NCI-H2029 (cell line): ENCODE measurements at places on chromosomes 5 and 9.

GRCh38 chr9:14273696-14274121 is 40.2 kb downstream of the NFIB start:
- no peak for DNase-seq

DNA sequence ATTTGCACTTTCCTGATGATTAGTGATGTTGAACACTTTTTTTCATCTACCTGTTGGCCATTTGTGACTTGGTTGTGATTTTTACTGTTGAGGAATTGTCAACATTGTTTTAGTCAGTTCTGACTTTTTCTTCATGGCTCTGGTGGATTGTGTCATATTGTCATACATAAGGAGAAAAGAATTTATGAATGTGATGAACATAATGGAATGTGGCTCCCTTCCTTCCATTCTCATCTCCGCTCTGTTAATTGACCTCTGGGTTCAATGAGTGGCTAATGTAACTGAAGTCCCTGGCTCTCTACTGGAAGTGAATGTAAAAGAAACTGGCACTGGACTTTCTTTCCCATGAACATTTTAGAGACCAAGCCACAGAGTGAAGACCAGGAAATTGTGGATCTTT is 49.2 kb downstream of the KIAA1958 start:
- DNase-seq: no peak

GRCh38 chr5:159548517-159548916 is 218.2 kb upstream of the IL12B start:
- DNase-seq: no peak

GRCh38 chr9:134841180-134841904 is 39.3 kb upstream of the FCN2 start:
- DNase-seq: no peak

- no peak for DNase-seq
Measured at GRCh38 chr5:124161266-124161665, 585.2 kb downstream of the ZNF608 start.

- no peak for DNase-seq
Measured at GRCh38 chr9:107953556-107954125, 464.1 kb upstream of the KLF4 start.

DNA sequence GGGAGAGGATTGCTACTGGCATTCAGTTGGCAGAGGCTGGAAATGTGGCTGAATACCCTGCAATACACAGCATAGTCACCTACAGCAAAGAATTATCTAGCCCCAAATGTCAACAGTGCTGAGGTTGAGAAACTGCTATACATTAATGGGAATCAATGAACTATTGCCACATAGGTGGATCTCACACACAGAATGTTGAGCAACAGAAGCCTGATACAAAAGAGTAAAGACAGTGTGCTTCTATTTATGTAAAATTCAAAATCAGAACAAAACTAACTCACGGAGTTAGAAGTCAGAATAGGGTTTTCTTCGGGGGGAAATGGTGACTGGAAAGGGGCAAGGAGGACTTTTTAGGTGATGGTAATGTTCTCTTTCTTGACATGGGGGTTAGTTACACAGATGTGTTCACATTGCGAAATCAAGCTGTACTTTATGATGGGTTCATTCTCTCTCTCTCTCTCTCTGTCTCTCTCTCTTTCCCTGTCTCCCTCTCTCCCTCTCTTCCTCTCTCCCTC is 45.7 kb upstream of the PANK3 start:
- no peak for DNase-seq

GRCh38 chr5:96483878-96484277 is 50.8 kb upstream of the PCSK1 start:
- DNase-seq: no peak

- DNase-seq: no peak
Measured at GRCh38 chr5:644509-644908, 32.4 kb downstream of the CEP72 start.

DNA sequence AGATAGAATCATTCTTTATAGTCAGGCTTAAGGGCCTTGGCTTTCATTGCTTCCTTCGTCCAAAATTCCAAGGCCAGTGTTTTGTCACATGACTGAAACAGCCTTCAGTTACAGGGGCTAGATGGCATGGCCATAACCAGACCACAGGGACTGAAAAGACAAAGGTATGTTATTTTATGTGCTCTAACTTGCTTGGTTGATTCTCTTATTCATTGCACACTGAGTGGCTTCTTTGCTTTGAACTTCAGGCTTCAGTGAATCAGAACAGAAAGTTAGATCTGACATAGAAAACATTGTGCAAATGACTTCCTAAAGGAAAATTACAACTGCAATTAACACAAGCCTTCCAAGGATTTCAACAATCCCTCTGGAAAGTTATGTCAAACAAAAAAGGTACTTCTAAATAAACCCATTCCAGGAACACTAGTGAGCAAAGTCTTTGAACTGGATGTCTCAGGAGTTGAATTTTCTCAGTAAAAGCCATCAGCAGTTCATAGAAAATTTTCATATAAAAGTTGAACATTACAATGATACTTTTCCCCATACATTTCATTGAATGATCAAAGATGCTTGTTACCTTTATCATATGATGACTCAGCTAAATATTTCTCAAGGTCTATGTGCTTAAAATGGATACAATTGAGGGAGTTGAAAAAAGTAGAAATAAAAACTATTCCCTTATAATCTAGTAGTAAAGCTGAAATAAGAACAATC is 355.3 kb downstream of the TMEM232 start:
- DNase-seq: no peak

DNA sequence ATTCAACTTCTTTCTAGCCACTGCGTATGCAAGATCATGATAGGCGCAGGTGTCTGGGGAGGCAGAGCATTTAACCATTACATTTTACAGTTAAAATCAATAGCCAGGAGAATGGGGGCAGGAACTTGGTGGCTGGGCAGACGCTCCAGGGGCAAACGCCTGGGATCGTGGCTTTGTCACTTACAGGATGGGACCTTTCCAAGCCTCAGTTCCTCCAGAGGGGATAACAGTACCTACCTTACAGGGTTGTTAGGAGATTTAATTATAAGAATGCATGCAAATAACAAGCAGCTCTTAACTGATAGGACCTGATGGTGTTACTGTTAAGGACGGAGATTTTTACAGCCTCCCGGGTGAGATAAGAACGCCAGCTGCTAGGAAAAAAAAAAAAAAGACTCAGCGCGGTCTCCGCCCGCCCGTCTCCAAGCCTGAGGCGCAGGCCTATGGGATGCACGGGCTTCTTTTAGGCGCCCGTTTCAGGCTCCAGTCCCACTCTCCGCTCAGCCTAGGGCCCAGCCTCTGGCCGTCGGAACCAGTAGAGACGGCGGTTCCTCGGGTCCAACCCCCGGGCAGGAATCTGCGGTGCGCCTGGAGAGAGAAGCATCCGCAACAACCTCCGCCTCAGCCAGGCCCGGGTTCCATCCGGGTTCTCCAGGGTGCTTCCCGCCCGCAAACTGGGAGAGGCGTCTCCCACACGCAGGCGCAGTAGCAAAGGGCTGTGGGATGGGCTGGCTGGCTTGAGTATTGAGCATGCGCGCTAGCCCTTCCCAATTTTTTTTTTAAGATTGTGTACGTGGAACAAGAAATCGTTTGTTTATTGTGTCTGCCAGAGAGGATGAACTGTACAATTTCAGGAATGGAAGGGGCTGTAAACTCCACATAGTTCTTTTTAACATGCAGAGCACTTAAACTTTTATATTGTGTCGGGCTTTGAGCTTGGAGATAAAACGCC is at the start of gene FAM200C:
FAM200C (minus strand) TSS at position 653 of the 952 bp plus-strand sequence. CDS start 4,564 bp downstream, outside the sequence.
- peak; percentile 76 for DNase-seq

GRCh38 chr5:134945041-134945440 is 22.7 kb upstream of the CATSPER3 start:
- no peak for DNase-seq

DNA sequence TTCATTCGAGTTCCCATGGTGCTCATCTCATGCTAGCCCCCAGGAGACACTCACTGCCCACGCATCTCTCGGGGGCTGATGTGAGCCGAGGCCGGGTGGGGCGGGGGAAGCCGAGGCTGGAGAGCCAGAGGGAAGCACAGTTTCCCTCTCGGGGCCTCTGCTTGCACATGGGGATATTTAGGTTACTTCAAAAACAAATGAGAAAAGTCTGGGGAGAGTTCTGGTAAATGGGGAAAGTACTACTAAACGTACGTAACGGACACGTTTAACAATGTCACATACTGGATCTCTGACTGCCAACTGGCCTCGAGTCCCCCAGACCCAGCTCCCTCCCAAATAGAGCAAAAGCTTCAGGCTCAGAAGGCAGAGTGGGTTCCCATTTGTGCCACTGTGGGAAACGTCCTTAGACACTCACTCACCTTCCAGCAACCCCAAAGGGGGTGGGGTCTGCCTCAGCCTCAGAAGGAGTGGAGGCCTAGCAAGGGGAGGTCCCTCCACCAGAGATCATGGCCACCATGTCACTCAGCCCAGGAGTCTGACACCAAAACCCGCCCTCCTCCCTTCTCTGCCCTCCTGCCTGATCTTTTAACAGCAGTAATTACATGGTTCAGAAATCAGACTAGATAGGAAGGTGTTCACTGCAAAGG is 33.8 kb upstream of the NTNG2 start:
- no peak for DNase-seq

GRCh38 chr9:76733096-76733495 is 31.1 kb upstream of the PCA3 start:
- DNase-seq: no peak

GRCh38 chr9:124222918-124223720 is 34.6 kb upstream of the NEK6 start:
- peak; percentile 92 for DNase-seq
